Renal cortical epithelial cell (primary cell): ENCODE measurements at places on chromosomes 1 and 21. TPM values are rescaled to one million over a fixed set of nuclear protein-coding genes. Genes with fewer than 3 reads are reported as not detected.
A peak's percentile ranks its signal among the peaks of the same experiment; 100 is the strongest.

DNA sequence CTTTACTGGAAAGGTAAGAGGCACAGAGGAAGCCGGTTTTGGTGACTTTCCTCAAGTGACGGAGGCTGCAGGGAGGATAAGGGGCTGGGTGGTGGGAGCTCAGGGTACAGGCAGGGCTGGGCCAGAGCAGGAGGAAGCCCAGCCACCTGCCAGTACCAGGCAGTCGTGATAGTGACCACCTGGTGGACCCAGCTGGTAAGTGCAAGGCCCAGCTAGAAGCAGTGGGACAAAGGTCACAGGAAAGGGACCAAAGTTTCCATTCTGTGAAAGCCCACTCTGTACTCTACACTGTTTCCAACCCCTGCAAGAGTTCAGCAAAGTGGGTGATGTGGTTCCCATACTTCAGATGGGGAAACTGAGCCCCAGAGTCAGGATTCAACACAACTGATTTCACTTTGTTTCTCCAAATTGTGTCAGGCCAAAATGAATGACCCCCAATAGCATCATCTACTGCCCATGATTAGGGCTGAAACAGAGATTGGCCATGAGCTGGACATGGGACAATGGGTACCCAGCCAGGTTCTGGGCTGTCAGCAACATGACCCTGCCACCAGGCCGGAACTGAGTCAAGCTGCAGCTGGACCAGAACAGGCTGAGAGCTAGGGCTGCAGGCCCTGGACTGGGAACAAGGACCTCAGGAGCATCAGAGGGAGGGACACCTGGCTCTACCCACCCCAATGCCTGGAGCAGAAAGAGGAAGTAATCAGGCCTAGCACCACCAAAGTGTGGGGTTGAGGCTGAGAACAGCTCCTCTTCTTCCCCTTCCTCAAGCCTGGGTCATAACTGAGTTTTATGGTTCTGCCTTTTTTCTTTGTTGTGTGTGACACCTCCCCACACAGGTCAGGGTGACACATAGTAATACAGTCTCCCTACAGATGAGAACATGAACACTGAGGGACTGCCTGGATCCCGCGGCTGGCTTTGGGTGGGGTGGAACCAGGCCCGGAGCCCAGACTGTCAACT is 50.2 kb downstream of the KCNN3 start:
- no peak for DNase-seq

- no peak for DNase-seq
These were observed 604 bp downstream of the FGR start for GRCh38 chr1:27634177-27634984.

DNA sequence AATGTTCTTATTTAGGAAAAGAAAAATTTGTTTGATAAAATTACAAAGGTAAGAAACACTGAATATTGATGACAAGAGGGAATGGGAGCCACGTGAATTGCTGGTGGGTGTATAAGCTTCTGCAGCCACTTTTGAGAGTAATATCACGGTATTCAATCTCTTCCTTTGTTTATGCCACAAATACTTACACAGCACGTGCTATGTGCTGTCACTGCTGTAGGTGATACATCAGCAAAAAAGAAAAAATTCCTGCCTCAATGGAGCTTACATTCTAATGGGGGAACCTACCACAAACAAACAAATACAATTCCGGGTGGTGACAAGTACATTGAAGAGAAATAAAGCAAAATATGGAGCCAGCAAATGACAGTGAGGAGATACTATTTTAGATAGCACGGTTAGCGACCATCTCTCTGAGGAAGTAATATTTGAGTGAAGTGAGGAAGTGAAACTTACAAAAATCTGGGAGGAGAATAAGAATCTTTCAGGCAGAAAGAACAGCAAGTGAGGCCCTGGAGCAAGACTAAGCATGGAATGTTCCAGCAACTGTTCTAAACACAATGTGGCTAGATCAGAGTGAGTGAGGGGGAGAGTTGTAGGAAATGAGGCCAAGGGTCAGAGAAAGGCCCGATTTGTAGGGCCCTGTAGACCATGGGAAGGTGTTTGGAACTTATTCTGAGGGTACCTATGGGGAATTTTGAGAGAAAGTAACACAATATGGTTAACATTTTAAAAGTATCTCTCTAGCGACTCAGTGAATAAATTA is 2.6 kb upstream of the FCRLB start:
- peak; percentile 23 for DNase-seq

DNA sequence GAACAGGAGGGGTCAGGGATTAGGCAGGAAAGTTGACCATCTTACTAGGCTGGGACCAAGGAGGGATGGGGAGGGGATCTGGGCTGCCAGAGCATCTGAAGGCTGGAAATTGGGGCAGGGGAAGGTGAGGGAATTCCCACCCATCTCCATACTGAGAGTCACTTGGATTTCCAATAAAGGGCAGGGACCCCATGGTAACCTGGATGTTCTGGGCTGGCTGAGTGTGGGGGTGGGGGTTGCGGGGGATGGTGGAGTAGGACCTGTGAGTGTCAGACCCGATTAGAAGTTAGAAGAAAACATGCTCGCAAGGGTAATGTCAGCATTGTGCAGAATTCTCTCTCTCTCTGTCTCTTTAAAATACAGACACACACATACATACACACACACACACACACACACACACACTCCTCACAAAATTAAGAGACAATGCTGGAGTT is 40.0 kb upstream of the EPS15 start:
- no peak for DNase-seq

DNA sequence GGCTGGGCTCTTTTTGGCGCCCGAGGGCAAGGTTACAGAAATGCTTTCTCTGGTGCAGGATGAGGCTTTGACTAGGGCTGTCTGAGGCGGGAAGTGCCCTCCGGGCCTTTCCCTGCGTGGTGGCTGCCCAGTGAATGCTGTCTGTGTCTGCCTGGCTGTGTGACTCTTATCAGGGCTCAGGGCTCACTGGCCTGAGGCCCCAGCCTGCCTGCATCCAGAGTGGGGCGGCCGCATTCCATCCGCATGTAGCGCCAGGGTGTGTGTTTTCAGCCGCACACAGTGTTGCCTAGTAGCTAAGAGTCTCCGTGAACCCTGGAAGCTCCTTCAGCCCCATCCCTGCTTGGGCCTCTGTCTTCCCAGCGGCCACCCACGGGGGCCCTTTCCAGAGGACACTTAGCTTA is 59.1 kb downstream of the FAAP20 start:
- peak; percentile 52 for DNase-seq

Gene SERTAD4
- 3.0 and 4.0 TPM in 2 replicates for total RNA-seq

DNA sequence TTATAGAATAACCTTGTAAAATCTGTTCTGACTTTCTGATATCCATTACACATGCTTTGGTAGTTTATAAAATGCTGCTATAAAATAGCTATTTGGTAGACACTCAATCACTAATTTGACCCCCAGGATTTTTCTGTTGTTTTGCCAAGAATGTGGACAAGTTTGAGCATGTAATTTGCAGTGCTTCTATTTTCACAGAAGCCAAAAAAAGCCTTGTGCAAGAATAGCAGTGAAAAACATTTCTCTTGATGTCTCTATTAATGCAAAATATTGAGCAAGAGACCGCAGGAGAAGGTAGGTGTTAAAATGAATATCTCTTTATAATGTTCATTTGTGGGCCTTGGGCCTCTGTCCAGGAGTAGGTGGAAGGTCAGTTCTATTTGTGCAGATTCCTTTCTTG is 22.5 kb downstream of the MAP3K7CL start:
- DNase-seq, result no peak

Gene PPIAL4G
- total RNA-seq, result not detected in 2 replicates

Gene REN
- total RNA-seq, result not detected in 2 replicates

Gene LRRN2
- 0.35 and 8.1 TPM in 2 replicates for total RNA-seq

- DNase-seq, result no peak
These were observed 9.8 kb downstream of the SCMH1 start for GRCh38 chr1:41232305-41232704.

- peak; percentile 67 for DNase-seq
These were observed 97.8 kb downstream of the MRPL37 start for GRCh38 chr1:54297596-54298283.

DNA sequence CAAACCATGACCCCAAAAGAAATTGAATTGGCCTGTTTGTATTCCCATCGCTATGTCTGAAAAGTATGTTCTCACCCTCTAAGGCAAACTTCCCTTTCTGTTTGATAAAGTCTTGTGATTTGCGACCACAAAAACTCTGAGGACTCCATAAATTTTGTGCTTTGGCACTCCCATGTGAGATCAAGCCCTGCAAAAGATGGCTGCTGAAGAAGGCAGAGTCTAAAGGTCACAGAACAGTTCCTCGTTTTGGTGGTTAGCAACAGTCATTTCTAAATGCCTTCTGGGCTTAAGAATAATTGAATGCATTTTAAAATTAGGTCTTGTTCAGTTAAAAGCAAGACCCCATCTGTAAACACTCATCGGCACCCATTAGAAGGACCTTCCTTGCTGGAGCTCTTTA is 441.6 kb downstream of the OMA1 start:
- DNase-seq, result no peak
